ENCODE measurements at places on chromosomes 5 and 9.

DNA sequence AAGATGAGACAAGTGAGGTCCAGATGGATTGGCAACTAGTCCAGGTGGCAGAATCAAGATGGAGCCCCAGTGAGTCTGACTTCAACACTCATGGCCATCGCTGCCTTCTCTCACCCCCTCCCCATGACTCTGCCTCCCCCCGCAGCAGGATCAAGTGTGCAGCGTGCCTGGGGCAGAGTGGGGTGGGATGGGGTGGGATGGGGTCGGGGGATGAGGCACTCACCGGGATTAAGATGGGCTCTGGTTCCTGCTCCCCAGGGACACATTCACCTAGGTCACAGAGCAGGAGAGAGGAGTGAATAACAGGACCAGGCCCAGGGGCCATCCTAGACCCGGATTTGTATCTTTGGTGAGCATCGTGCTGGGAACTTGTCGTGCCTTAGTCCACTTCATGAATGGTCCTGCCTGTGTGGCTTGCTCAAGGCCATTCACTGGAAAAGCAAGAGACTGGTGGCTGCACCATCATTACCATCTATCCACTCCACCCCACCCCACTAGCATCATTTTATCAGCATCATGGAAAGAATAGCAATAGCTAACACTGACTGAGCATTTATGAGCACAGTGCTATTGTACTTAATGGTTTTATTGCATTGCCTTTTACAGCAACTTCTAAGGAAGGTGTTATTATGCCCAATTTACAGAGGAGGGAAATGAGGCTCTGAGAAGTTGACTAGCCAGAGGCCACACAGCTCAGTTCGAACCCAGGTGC is 8.5 kb downstream of the AMBP start:
- DNase-seq = no peak

- no peak for DNase-seq
Observed at GRCh38 chr5:15326471-15326870, 173.5 kb upstream of the FBXL7 start.

GRCh38 chr9:95870352-95870751 is 5.1 kb upstream of the ERCC6L2 start:
- no peak for DNase-seq

DNA sequence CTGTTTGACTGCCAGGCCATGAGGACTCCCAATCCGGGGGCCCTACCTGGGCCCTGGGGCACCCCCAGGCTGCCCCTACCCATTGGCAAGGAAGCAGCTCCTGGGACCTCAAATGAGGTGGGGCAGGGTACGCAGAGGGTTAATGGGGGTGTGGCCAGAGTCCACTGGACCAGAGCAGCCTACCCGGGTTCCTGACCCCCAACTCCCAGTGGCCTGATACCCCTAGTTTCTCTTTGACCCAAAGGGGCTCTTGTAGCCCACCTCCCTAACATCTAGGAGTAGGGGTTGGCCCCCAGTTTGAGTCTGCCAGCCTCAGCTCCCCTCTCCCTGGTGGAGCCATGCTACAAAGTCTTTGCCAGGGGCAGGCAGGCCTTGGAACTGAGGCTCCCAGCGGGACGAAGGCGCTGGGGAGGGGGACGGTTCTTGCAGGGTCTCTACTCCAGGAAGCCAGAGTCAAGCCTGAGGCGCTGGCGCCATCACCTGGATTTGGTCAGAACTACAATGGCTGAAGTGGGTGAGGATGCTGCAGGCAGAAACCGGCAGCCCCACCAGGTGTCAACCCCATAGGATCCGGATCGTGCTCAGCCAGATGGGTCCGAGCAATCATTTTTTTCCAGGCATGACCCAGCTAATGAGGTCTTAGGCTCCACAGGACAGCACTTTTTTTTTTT is 8.4 kb upstream of the CERCAM start:
- DNase-seq = peak; percentile 82

DNA sequence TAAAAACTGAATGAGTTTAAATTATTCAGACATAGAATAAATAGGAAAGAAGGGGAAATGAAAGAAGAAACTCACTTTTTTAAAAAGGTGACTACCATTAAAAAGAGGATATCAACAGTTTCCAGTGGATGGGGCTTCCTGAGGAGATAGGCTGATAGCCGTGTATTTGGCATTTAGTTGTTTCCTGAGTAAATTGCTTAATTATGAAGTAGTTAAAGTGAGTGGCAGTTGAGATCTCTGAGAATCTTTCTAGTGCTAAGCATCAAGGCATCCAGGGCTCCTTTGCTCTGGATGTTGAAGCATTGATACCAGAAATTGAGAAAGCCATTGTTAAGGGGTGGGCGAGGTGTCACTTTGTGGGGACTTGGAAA is 2.7 kb downstream of the TNFAIP8 start:
- no peak for DNase-seq

DNA sequence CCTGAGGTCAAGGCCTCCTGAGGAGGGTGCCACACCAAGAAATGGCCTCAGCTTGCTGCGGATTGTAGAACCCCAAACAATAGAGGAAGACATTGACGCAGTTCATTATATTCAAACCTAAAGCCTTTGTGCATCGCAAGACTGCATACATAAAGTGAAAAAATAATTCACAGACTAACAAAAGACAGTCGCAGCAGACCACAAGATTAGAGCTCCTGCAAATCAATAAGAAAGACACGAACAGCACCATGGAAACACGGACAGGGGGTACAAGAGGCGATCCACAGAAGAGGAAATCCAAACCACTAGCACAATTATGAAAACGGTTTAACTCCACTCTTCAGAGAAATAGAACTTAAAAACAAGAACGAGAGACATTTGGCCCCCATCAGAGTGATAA is 10.0 kb upstream of the TCOF1 start:
- DNase-seq = no peak

DNA sequence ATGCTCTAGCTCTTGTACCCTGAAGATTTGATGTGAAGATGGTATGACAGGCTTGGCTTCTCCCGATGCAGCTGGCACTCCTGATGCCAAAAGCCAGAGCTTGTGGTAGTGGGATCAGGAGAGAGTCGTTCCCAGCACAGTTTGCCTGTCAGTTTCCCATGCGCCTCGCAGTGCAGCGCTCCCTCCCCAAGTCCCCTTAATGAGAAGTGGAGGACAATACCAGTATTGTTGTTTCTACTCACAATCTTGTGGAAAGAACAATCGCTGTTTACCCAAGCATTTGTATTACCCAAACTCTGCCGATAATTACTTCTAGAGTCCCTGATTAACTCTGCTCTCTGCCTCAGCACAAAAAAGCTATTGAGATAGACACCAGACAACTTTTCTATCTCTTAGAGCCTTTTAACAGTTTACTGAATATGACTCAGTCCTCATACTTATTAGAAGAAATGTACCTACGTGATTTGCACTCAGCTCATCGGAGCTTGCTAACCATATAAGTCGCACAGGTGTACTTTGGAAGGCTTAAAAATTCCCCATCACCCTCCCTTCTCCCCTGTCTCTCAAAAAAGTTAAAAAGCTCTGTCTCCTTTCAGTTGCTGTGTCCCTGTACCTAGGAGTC is 283.2 kb upstream of the TMEM161B start:
- no peak for DNase-seq

DNA sequence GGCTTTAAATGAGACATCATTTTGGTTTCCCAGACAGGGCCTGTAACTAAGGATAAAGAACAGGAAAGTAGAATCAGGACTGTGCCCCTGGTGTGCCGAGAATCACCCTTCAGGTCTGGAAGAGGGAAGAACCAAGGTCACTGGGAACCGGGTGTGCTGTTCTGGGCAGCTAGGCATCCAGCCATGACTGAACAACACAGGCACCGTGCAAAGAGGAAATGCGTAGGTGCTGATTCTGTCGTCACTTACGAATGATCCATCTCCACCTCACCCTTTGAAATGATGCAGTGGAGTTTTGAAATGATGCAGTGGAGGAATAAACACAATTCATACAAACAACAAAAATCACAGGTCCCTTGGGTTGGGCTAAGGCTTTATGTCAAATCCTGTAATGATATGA is 64.4 kb downstream of the MAP1B start:
- DNase-seq = no peak

DNA sequence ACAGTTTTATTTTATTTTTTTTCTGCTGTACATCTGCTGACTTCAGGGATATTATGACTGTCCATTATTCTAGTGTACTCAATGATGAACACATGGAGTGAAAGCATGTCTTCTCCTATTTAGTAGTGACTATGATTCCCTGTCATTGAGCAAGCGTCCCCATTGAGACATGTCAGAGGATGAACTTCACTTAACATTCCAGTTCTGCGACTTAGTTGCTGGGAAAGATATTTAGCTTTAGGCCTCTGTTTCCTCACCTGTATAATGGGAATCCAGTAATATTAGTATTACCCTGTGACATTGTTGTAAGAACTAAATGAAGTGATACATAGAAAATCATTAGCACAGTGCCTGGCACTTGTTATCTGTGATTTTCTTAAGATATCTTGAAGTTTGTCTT is 144.8 kb upstream of the DHFR start:
- no peak for DNase-seq

DNA sequence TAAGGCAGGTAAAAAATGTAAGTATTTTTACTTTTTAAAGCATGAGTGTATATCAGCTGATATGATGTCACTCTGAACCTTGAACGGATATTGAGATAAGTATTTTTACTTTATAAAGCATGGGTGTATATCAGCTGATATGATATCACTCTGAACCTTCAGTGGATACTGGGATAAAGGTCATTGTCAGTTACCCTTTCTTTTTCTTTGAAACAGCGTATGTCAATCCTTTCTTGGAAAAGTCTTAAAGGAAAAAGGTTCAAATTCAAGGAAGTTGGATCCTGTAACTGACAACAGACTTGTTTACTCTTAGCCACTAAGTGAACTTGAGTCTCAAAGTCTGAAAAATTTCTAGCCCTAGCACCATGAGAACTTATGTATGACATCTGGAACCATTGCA is 61.7 kb upstream of the IFNK start:
- DNase-seq = no peak

DNA sequence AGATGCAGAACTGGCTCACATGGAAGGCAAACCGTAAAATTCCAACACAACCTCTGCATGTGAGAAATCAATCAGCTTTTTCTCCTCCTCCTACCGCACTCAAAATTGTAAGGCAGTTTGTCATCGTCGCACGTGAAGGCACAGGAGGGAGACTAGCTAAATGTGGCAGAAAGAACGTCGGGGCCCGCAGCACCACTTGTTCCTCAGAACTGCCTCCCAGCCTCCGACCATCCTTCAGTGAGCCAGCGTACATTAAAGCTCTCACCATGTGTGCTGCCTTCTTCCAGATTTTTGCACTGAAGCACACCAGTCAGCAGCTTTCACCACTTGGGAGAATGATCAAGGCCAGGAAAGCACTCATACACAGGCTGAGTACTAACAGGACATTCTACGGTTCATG is 105.9 kb downstream of the RFX3 start:
- DNase-seq = no peak

DNA sequence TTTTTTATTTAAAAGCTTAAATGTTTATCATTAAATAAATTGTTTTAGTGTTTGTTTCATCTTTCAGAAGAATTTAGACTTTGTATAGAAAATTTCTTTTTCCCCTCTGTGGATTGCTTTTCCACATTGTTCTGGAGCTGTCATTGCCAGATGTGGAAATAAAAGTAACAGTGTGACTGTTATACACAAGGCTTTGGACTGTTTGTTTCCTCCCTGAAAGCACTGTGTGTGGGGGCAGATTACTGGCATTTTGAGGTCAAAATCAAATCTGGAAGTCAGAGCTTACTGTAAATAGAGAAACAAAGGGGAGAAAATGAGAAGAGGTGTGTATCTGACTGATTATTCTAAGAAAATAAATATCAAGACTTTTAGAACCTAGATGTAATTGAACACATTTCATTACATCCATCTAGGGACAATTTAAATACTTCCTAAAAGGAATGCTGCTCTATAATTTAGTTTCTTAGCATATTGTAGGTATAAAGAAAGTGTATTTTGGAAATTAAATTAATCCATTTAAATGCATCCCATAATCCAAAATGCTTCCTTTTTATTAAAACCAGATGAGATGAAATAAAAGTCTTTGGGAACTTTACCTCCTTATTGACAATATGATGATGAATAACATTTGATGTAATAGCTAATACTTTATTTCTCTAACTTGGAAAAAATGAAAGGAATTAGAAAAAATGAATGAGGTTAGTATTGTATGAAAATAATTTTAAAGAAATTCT is 51.9 kb downstream of the ERCC6L2 start:
- DNase-seq = no peak

- no peak for DNase-seq
Observed at GRCh38 chr5:2166306-2166978, 283.7 kb upstream of the IRX4 start.

DNA sequence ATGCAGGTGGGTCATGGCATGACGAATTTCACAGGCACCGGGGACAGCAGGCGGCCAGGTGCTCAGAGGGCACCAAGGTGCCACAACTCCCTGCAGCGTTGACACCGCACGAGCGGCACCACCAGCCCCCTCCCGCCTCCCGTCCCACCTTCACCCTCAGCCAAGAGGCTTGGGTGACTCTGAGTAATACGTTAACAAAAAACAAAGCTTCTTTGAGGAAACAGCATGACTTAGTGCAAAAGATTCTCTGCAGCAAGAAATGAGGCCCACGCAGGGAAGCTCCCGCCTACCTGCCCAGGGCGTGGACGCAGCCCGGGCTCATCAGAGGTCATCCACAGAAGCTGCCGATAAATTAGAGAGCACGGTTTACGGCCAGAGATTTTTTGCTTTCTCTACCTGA is 4.1 kb downstream of the TMEM250 start:
- DNase-seq = no peak

DNA sequence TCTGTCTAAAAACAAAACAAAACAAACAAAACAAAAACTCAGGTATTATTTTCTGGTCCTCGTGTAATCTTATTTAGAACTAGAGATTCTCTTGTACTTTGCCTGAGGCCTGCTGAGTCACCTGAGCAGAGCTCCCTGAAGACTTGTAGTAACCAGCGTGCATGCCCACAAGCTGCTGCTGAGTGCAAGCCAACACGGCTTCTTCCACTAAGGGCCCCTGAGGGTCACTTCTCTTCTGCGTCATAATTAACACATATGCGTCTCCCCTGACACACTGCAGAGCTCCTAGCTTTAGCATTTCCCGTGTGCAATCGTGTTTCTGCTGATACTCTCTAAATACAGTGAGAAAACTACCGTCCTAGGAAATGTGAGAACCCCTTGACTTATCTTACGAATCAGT is 10.9 kb upstream of the NDFIP1 start:
- DNase-seq = no peak

DNA sequence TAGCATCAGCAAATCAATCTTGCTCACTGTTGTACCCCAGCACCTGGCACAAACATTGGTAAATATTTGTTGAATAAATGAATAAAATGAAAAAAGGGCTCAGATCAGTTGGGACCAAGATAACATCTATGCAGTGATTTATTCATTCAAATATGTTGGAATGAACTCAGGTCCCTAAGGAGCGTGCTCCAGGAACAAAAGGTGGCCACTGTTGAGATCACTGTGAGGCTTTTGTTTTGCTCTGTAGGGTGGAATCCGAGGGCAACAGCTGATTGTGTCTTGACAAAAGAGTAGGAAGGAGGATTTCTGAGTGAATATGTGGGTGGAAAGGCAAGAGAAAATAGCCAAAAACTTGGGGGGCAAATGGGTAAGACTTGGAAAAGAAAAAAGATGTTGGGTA is 89.7 kb downstream of the PPP2R2B start:
- no peak for DNase-seq

GRCh38 chr9:90821697-90822096 is 20.1 kb downstream of the SYK start:
- no peak for DNase-seq
